NCI-H226 (cell line): ENCODE measurements at places on chromosomes 11 and 22.

- no peak for DNase-seq
Measured at GRCh38 chr22:26196657-26197056, 27.4 kb downstream of the SEZ6L start.

DNA sequence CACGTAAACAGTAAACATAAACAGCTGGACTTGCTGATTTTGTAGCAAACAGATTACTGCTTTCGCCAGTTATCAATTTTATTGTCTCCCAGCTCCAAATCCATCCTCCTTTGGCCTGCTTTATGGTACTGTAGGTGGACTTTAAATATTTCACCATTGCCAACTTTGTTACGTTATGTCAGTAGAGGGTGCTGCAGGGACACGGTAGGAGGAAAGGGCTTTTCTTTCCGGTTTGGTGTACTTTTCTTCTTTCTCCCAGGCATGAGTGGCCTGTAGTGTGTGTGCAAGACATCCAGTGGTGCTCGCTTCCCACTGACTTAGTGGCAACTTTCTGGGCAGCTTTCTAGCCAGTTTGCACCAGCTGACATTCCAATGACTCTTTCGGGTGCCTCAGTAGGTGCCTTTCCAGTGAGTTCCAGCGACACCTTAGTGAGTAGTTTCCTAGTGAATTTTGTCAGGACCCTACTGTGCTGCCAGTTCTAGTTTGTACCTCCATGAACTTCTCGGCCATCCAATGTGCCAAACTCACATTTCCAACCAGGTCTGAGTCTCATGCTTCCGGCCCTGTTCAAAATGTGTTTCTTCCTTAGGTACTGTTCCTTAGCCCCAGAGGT, 267.6 kb upstream of the TENM4 start:
- DNase-seq, result peak; percentile 47

DNA sequence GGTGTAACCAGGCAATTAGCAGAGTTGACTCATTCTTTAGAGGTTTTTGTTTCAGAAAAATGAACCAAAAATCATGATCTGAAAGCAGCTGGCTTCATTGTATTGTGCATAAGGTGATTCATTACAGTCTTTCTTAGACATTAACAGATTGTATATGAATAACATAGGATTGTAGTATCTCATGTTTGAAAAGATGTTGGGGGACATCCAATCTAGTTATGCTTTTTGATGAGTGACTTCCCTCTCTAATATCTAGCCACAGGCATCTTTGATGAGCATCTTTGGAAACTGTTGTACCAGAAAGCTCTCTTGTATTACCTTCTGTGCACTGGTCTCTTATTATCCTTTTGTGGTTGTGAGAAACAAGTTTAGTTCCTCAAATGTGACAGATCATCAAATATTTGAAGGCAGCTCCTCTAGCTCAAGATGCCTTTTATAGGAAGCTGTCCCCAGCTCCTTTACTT, 8.3 kb downstream of the GRK3 start:
- no peak for DNase-seq

GRCh38 chr22:29310863-29311339, 4.5 kb downstream of the GAS2L1 start:
- peak; percentile 79 for DNase-seq

- no peak for DNase-seq
Measured at GRCh38 chr11:2146051-2146450, 6.9 kb upstream of the IGF2 start.
